Pancreas (tissue), 10 donors: ENCODE measurements at places on chromosomes 7 and 10. TPM values are rescaled to one million over a fixed set of nuclear protein-coding genes. Genes with fewer than 3 reads are reported as not detected.

Gene PON1
- total RNA-seq = not detected

Gene ZCCHC24
- 5.6 TPM for total RNA-seq

Gene PNLIPRP1
- total RNA-seq = 4,467 TPM

Gene CALN1
- 0.92 TPM for total RNA-seq

Gene ZP3
- 12.8 TPM for total RNA-seq

Gene KLF14
- 0.15 TPM for total RNA-seq

Gene CDC14C
- total RNA-seq = not detected
